ENCODE measurements at places on chromosomes 12 and 14.

DNA sequence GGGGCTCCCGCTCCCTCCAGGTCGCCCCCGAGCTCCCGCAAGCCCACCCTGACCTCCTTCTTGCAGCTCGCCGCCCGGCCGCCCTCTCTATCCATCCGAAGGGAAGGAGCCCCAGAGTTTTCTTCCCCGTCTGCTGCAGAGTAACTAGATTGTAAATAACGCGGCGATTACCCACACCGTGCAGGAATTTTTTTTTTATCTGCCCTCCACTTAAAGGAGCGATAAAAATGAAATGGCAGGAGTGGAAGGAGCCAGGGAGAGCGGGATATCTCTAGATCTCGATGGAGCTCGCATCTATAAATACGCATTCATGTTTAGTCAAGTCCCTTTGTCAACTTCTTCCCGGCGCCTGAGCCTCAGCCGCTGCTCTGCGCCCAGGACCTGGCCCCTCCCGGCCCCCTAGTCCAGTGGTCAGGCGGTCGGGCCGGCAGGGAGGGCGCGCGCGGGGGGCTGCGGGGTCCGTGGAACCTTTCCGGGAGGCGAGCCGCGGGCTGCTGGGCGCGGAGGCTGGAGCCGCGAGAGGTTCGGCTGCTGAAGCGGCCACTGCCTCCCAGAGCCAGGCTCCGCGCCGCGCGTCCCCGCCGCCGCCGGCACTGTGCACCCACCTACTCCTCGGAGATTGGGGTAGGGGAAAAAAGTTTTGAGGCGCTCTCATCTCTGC is 386.0 kb downstream of the BCAT1 start:
- DNase-seq, result peak; percentile 91

- DNase-seq, result peak; percentile 46
These were observed 2.8 kb upstream of the SHMT2 start for GRCh38 chr12:57226588-57227314.

DNA sequence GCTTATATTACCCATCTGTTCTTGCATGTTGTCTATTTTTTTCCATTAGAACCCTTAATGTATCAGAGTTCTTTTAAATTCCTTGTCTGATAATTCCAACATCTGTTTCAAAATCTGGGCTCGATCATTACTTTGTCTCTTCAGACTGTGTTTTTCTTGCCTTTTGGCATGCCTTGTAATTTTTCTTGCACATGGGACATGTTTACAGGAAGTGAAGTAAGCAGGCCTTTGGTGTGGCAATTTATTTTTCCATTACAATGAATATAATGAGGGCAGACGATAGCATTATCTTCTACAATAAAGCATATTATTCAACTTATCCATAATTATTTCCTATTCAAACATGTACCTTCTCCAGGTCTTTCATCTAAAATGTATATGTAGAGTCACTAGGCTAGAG is 48.3 kb downstream of the STXBP6 start:
- no peak for DNase-seq

GRCh38 chr12:124496584-124496983 is 70.8 kb downstream of the NCOR2 start:
- DNase-seq, result no peak

DNA sequence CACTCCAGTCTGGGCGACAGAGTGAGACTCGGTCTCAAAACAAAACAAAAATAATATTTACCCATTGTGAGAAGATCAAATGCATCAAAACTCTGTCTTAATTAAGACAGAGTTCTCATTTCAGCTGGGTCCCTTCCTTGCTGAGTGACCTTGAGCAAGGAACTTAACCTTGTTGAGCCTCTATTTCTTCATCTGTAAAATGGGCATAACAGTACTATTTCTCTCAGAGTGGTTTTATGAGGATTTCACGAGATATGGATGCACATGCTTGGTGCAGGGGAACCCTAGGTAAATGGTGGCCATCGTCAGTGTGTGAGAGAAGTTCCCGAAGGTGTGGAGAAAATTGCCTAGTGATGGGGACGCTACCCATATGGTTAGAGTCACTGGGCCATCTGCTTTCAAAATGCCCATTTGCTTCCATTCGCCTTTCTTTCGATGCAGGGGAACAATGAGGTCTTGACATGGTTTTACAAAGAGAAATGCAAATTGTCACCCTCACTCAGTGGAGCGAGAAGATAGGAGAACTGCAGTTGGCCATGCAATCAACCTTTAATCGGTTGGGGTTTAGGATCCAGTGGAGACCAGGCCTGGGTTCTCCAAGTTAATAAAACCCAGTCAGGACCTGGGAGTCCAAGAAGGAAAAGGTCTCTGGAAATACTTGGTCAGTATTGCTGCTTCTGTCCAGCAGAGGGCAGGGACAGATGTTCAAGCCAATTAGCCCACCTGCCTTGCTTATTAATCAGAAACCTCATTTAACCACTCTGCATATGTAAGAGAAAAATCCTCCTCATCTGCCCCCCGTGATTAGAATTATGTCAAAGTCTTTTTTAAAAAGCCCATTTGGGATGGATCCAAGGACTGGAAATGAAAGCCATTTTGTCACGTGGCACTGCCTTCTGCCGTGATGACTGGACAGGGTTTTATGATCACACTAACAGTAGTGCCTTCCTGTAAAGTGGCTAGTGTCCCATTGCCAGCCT is 37.2 kb downstream of the CFAP251 start:
- DNase-seq, result peak; percentile 36

- no peak for DNase-seq
These were observed 36.5 kb upstream of the OVCH1 start for GRCh38 chr12:29533815-29534489.

- peak; percentile 90 for DNase-seq
These were observed at the start of gene KSR2 for GRCh38 chr12:117968826-117969659. Gene KSR2 (minus strand): TSS chr12:117968990. CDS start chr12:117968255, 735 bp downstream.

GRCh38 chr14:39406560-39406959 is 25.7 kb downstream of the FBXO33 start:
- DNase-seq, result no peak

DNA sequence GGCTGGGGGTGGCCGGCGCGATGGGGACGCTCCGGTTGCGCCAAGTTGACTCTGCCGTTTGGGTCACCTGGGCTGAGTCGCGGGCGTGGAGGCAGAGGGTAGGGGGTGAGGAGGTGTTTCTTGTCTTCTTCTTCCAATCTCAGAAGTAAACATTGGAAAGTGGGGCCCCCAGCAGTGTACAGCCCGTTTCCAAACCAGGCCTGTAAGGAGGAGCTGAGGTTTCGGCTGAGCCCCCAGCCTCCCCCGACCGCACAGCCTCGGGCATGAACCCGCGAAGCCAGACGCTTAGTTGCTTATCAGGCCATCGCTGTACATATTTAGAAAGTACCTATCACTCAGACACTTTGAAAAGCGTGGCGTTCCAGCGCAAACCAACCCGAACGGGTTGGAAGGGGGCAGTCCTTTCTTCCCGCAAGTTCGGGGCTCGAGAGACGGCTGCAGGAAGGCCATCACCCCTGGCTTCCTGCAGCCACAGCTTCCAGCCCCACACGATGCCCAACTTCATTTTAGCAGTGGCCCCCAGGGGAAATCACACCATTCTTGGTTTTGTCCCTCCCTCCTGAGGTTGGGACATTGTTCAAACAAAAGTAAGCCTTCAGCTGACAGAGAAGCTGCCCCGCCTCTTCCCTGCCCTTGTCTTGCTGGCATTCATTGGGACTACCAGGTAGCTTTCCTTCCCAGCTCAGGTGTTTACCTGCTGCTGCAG is 164.1 kb downstream of the ZFP36L1 start:
- DNase-seq, result peak; percentile 78

GRCh38 chr14:21120686-21121085 is 19.8 kb downstream of the TMEM253 start:
- DNase-seq, result no peak

DNA sequence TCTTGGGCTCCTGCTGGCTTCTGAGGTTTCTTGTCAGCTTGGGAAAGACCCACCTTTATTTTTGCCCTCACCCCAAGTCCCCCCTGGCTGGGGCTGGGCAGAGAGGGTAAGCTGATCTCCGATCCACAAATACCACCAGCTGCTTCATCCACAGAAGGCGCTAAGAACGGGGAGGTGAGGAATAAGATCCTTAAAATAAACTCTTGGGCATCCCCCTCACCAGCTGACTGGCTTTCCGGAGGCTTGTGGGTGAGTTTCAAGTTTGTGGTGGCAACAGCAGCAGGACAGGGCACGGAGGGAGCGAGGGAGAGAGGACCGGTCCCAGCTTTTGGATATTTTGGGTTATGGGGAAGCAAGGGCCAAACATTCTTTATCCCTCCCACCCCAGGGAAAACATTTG is 20.8 kb upstream of the HSPB8 start:
- DNase-seq, result no peak

DNA sequence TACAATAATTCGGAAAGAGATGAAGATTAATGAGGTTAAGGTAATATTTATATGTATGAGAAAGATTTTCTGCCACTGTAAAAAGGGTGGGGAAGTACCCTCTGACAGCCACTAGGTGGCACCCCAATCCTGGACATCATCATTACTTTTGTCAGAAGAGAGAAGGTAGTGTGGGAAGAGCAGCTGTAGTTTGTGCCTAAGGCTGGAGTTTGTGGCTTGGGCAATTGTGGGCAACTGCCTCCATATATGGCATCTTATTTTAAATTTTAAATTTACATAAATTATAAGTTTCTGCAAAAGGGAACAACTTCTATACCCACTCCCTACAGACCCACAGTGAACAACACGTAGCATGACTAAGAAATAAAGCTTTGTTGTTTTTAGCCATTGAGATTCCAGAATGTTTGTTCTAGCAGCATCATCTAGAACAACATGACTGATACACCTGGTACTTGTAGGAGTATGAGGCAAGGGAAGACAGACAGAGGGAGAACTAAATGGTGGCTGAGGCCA is 34.4 kb upstream of the SYCP3 start:
- DNase-seq, result peak; percentile 59

DNA sequence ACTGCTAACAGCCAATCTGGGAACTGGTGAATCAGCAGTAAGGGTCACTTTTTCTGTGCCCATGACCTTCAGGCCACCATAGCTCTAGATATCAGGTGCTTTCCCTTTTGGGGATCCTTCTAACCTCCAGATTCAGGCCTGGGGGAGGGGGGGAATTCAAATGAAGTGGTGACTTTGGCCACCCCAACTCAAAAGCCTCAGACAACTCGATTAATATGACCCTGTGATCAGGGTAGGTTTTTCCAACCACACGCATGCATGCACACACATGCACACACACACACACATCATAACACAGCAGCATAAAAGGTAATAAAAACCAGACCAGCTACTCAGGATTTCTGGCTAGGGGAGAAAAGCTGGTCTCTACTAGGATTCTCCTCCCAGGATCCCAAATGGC is 5.3 kb downstream of the TBX3 start:
- DNase-seq, result no peak

GRCh38 chr12:68374307-68374982 is 42.3 kb upstream of the MDM1 start:
- DNase-seq, result no peak
